ENCODE measurements at places on chromosomes 7 and 10.
A peak's percentile ranks its signal among the peaks of the same experiment; 100 is the strongest.

DNA sequence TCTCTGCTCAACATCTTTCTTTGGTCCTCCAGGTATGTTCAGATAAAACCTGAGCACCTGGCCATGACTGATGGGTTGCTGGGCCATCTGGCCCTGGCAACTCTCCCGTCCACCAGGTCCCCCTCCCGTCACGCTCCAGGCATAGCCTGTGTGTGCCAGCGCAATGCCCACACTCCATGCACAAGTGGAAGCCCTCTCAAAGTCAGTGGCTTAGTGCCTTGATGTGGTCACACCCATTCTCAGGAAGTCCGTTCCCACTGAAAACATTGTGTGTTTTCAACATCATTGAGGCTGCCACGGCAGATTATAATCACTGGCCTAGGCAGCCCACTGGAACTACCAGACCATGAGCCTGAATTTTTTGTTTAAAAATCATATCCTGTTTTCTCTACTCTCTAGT is 170.6 kb upstream of the LANCL2 start:
- no peak for DNase-seq

GRCh38 chr10:71259815-71260501 is 47.6 kb downstream of the UNC5B start:
- no peak for DNase-seq

GRCh38 chr7:131544449-131545301 is 11.8 kb downstream of the PODXL start:
- no peak for DNase-seq

GRCh38 chr10:1063232-1063865 is 7.2 kb downstream of the WDR37 start:
- peak; percentile 49 for DNase-seq

- DNase-seq, result no peak
These were observed 510.5 kb upstream of the AKR1E2 start for GRCh38 chr10:4315551-4315950.

DNA sequence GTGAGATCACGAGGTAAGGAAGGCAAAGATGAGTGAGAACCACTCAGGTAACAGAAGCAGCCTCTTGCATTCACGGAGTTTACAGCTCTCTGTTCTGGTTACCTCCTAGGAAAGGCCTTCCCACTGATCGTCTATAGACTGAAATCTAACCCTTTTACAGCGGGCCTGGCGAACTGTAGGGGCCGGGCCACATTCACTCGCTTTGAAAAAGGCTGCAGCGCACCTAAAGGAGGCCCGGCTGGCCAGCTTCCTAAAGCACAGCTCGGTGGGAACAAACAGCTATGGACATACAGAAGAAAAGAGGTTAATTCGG is 565 bp downstream of the ATP5MK start:
- DNase-seq, result no peak

DNA sequence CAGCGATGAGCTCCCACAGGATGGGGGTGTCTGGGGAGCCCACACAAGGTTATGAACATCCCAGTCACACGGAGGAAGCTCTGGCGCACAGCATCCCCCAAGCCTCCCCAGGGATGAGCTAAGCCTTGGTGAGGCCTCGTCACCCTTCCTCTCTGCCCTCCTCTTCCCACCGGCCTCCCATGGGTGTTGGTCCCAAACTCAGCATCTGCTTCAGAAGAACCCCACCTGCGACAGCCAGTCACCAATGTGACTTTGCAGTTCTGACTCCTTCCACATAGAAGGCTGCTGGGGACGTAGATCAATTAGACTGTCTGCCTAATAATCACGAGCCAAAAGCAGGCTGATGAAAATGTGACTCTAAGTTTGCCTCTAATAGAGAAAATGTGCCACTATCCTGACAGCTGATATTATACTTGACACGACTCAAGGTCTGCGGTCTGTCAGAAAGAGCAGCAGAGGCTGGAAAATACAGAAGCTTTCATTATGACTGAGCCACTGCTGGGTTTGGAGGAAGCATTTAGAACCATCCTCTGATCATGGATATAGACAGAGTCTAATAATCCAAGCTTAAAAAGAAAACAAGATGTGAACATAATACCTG is 116.0 kb upstream of the PFKP start:
- DNase-seq, result no peak

- no peak for DNase-seq
These were observed 90.8 kb downstream of the PRLHR start for GRCh38 chr10:118504467-118505205.

DNA sequence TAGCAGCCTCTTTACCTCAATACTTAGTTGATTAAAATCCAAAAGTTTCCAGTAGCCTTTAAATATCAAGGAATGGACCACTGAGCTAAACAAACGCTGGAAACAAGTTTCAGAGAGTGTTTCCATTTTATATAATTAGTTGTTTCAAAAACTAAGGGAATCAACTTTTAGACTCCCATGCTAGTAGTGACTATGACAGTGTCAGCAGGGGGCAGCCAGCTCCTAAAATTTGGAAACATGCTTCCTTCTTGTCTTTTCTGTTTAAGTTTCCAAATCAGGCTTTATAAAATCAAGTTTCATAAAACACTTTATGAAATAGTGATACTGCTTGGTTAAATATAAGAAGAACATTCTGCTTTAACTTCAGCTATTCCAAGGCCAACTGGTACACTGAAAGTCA is 138.2 kb upstream of the TMEM229A start:
- DNase-seq, result no peak

GRCh38 chr10:62249957-62250356 is 18.7 kb downstream of the RTKN2 start:
- DNase-seq, result no peak

DNA sequence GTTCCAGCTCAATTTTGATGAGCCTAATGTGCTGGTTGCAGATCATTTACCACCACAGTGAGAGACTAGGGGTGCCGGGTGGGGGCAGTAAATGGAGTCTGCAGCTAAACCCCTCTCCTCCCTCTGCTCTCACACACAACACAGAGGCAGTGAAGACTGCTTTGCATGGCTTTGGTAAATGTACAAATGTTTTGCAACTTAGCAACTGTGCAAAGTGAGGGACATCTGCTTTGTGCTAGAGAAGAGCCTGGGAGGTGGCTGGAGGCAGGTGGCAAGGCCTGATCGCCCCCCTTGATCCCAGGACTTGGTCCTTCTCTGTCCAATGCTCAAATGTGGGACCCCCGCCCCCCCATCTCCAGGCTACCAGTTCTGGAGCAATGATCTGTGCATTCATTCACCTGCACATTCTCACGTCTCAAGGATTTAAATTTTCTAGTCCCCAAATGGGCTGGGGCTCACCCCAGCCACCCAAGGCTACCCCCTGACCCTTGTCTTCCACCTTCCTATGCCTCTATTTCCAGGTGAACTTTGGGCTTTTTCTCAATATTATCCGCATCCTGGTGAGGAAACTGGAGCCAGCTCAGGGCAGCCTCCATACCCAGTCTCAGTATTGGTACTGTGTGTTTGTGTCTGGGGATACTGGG is 11.6 kb downstream of the GHRHR start:
- DNase-seq, result no peak

GRCh38 chr7:16430133-16430532 is 8.8 kb upstream of the CRPPA start:
- no peak for DNase-seq

- DNase-seq, result no peak
These were observed 182.4 kb downstream of the DNAJB6 start for GRCh38 chr7:157519246-157519645.

GRCh38 chr7:134561-135256 is 57.7 kb upstream of the FAM20C start:
- DNase-seq, result no peak

GRCh38 chr10:106799776-106800175 is 364.7 kb downstream of the SORCS1 start:
- no peak for DNase-seq

DNA sequence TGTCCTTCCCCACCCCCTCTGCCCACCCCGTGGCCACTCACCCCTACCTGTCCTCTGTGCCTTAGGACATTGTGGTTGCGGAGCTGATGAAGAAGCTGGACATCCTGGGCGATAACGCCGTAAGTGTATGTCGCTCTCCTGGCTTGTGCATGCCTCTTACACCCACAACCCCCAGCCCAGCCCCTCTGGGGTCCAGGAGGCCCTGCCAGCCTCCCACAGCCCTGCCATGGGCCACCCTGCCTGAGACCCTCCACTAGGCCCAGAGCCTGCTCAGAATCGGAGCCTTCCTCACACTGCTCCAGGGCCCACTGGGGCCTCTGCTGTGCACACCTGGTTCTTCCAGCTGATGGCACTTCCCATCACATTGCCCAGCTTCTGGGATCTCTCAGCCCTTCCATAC is 36.8 kb upstream of the DPYSL4 start:
- DNase-seq, result no peak

DNA sequence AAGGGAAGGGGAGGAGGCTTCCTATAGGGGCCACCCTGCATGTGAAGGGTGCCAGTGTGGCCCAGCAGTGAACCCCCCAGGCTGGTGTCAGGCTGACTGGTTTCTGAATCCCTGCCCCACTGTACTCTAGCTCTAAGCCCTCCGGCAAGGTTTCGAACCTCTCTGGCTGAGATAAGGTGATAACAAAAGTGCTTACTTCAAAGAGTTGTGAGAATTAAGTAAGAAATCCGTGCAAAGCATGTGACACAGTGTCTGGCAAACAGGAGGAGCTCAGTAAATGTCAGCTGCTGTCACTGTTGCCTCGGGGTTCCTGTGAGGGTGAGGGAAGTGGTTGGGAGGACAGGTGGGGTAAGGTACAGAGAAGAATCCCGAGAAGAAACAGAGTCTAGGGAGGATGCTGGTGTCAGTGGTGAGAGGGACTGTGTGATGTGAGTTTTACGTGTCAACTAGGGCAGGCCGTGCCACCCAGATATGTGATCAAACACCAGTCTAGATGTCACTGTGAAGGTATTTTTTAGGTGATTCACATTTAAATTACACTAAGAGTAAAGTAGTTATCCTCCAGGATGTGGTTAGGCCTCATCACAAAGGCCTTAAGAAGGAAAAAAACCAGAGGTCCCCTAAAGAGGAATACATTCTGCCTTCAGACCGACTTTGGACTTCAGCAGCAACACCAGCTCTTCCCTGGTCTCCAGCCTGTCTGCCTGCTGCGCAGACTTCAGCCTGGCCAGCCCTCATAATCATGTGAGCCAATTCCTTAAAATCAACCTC is 64.4 kb downstream of the BPGM start:
- peak; percentile 70 for DNase-seq

- DNase-seq, result no peak
These were observed 295.2 kb upstream of the PFKP start for GRCh38 chr10:2772135-2772534.

DNA sequence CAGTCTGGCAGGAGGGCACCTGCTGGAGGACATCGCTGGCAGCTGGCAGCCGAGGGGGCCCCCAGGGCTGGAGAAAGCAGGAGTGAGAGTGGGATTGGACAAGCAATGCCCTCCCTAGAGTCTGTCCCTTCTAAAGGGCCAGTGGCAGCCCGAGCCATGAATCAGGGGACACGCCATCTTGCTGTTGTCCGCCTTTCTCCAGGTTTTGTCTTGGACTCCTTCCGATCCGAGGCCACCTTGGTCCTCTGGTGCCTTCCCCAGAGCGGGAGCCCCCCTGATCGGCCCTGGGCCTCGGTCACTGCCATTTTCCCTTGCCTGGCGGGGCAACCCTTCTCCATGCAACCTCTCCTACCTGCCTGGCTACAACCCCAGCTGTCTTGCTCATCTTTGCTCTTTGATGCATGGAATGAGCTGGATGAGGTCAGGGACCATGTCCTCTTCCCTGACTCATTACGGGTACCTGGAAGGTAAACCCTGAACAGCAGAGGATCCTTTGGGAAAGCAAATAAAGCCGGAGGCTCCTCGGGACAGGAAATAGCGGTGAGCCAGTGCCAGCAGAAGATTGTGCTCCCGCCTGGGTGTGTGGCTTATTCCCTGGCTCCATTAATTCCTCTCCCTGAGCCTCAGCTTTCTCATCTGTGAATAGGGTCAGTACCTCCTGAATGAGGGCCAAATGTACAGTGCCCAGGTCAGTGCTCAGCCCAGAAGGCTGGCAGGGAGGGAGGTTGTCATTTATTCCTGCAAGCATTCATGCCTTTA is 112.0 kb downstream of the GRK5 start:
- no peak for DNase-seq

DNA sequence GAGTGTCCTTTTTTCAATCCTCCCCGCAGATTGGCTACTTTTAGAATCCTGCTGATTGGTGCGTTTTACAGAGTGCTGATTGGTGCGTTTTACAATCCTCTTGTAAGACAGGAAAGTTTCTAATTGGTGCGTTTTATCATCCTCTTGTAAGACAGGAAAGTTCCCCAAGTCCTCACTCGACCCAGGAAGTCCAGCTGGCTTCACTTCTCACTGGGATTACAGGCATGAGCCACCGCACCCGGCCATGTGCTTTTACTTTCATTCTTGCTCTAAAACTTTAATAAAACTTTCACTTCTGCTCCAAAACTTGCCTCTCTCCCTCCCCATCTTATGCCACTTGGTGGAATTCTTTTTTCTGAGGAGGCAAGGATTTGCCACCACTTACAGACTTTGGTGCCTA is 17.0 kb upstream of the WAPL start:
- no peak for DNase-seq

- DNase-seq, result no peak
These were observed 367.8 kb upstream of the NUPR2 start for GRCh38 chr7:56483861-56484550.

DNA sequence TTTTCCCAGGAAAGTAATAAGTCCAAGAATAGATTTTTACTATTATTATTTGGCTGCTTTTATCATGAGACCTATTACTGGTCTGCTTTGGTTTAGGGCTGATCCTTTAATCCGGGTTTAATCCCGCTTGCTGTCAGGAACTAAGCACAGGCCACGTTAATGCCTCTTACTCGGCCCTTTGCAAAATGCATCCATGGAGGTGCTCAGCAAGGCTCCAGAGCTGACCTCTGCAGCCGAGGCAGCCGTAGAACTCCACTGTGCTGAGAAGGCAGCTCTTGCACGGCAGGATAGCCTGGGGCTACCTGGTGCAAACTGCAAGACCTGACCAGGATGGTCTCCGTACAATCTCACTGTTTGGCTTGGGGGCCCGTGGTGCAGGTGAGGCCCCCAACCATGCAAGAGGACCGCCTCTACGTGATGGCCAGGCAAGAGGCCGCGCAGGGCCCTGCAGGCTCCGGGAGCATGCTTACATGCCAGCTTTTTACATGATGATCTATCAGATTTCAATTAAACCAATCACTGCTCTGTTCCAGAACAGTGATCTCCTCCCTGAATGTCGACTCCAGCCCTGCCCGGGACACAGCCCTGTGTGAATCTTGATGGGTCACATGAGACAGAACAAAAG is 10.4 kb upstream of the CALML3 start:
- DNase-seq, result no peak

GRCh38 chr7:127514499-127514898 is 70.9 kb downstream of the GCC1 start:
- peak; percentile 24 for DNase-seq

DNA sequence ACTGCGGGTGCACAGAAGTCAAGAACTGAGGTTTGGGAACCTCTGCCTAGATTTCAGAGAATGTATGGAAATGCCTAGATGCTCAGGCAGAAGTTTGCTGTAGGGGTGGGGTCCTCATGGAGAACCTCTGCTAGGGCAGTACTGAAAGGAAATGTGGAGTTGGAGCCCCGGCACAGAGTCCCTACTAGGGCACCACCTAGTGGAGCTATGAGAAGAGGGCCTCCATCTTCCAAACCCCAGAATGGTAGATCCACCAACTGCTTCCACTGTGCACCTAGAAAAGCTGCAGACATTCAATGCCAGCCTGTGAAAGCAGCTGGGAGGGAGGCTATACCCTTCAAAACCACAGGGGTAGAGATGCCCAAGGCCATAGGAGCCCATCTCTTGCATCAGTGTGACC is 1336.0 kb upstream of the CELF2 start:
- no peak for DNase-seq

All from CD4-positive, alpha-beta T cell treated with Interleukin-15 for 4 hours (primary cell).